Activated T-cell treated with anti-CD3 and anti-CD28 coated beads, Interleukin-2, amount 50 U/mL, for 4 hours (primary cell): ENCODE measurements at places on chromosomes 12 and 14.

DNA sequence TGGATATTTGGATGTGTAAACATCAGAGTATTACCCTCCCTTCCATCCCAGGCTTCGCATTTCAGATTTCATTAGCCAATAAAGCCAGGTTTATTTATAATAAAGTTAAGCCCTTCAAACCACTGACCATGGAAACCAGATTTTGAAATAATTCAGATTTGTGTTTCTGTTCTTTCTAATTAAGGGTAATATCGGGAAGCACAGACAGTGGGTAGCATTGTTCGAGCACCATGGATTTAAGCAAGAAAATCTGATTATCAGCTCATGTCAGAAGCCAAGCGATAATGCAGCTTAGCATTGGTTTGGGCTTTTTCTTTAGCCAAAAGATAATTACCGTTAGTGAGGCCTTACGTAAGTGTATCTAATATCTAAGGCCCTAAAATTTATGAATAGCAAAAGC lies 116.1 kb downstream of the C12orf42 start:
- no peak for DNase-seq

DNA sequence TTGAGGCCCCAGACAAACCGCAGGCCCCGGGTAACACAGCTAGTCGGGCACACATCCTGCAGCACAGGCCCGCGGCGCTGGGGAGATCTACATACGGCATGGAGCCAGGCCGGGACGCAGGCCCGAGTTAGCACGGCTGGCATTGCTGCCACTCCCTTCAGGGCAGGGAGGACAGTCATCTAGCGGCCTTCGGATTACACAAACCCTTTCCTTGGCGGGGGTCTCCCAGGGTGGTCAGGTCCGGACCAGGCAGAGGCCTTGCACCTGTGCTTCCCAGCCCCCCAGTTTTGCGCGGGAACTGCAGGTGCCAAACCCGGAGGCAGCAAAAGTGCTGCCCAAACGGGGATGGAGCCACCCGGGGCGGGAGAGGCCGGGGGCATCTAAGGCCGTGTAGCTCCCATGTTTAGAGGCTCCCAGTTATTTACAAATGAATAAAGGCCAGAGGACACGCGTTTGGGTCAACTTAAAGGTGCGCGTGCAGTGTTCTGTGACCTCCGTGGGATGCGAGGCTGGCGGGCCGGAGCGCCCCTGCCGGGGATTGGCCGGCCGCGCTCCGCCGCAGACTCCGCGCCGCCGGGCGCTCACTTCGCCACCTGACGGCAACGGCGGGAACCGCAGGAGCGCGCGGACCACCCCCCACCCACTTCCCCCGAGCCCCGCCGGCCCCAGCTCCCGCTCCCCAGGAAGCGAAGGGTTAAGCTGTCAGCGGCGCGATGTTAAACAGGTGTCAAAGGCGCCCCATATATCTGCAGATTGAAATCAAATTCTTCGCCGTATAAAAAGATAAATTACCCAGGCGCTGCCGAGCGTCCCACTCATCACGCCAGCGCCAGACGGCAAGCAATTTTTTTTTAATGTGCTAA lies 18.1 kb downstream of the VSX2 start:
- DNase-seq = peak; percentile 59

- DNase-seq = no peak
Measured at GRCh38 chr12:131533139-131533538, 177.8 kb upstream of the SFSWAP start.

DNA sequence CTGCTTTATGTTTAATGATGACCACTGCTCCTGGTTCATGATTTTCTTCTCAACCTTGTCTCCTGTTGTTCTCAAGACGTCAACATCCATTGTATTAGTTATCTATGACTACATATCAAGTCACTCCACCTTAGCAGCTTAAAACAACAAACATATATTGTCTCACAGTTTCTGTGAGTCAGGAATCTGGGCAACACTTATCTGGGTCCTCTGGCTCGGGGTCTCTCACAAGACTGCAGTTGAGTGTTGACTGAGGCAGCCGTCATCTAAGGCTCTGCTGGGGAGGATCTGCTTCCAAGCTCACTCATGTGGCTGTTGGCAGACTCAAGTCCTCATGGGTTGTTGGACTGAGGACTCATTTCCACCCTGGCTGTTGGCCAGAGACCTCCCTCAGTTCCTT lies 27.3 kb upstream of the FRS2 start:
- no peak for DNase-seq

GRCh38 chr12:77682488-77682887 lies 148.2 kb upstream of the NAV3 start:
- DNase-seq = no peak

DNA sequence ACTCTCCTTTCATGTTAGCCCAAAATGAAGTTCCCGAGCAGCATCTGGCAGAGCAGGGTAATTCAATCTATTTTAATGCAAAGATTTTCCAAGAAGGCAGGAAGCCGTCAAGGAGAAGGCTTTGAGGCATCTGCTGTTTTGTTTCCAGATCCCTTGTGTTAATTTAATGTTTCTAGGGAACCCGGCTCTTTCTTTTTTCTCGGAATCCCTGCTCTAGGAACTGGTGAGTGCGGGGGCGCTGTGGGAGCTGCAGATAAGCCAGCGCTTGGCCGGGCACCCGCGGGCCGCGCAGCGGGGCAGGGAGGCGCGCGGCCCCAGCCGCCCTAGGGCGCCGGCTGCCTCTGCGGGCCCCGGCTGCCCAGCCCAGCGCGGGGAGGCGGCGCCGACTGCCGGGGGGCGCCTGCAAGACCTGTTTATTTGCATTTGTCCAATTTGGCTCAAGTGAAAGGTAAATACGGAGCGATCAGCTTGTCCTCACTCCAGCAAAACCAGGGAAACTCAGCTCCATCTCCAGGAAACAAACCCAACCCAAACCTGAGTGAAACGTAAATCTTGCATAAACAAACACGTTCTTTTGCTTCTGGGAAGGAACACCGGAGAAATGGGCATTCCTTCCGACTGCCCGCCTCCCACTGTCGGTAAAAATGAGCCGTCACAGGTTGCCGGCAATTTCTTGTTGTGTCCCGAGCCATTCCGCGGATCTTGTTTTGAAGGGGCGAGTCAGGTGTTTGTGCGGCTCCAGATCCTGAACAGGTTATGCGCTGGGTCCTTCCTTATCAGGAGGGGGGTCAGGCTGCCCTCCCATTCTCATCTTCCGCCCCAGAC lies 65.1 kb downstream of the CRADD start:
- DNase-seq = peak; percentile 40

GRCh38 chr12:29012673-29013072 lies 136.4 kb upstream of the FAR2 start:
- no peak for DNase-seq
